Muscle of leg (tissue), 16 donors: ENCODE measurements at places on chromosomes 5 and 9. TPM values are rescaled to one million over a fixed set of nuclear protein-coding genes. Genes with fewer than 3 reads are reported as not detected.
A peak's percentile ranks its signal among the peaks of the same experiment; 100 is the strongest.

GRCh38 chr5:173915310-173916014 lies 27.3 kb downstream of the CPEB4 start:
- peak; percentile 55 for DNase-seq

DNA sequence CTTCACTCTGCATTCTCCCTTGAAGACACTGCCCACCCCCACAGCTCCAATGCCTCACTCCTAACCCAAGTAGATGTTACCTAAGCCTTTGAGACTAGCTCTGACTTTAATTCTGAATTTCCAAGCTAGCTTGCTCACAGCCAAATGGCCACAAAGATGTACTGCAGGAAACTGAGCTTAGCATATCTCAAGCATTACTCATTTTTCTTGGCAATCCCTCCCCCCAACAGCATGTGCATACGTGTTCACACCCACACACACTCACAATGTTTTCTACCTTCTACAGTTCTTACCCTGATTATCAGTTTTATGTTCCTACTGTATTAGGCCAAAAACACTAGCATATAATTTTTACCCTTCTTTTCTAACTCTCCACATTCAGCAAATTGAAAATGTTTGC lies 13.7 kb upstream of the GRIA1 start:
- no peak for DNase-seq

- no peak for DNase-seq
Observed at GRCh38 chr5:1201327-1202025, at the start of gene SLC6A19. SLC6A19 (plus strand) TSS chr5:1201595; CDS start chr5:1201651, 56 bp downstream.

DNA sequence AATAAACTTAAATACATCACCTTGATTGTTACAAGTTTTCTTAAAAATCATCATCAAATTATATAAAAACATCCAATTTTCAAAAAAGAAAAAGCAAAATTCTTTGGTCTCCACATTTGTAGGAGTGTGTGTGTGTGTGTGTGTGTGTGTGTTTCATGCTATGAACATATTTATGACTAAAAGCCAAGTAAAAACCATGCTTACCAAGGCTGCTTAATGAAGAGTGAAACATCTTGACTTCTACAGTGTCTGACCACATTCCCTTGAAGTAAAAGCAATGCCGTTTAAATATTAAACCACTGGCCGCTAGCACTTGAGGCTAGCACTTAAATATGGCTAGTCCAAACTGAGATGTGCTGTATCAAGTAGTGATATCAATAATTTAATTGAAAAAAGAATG lies 549.1 kb upstream of the CCNG1 start:
- no peak for DNase-seq

DNA sequence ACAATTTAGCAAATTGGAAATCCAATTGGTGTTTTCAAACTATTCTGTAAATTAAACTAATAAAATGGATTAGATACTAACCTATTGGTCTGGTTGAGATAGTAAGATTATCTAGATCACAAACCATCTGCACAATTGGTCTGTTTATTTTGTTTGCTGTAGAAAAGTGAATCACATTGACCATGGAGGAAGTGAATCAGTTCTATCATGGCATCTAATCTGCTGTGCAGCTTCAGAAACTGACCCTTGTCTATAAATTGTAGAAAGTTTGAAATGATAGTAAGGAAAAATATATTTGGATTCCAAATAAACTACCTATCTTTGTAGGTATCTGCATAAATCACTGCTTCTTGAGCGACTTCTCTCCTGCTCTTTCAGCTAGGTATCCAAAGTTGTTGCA lies 1865.4 kb downstream of the MAT2B start:
- no peak for DNase-seq

Gene AHRR
- 6.9 TPM for polyA plus RNA-seq

Gene KCNMB1
- 0.49 TPM for polyA plus RNA-seq

Gene PLPP1
- 53.9 TPM for polyA plus RNA-seq

DNA sequence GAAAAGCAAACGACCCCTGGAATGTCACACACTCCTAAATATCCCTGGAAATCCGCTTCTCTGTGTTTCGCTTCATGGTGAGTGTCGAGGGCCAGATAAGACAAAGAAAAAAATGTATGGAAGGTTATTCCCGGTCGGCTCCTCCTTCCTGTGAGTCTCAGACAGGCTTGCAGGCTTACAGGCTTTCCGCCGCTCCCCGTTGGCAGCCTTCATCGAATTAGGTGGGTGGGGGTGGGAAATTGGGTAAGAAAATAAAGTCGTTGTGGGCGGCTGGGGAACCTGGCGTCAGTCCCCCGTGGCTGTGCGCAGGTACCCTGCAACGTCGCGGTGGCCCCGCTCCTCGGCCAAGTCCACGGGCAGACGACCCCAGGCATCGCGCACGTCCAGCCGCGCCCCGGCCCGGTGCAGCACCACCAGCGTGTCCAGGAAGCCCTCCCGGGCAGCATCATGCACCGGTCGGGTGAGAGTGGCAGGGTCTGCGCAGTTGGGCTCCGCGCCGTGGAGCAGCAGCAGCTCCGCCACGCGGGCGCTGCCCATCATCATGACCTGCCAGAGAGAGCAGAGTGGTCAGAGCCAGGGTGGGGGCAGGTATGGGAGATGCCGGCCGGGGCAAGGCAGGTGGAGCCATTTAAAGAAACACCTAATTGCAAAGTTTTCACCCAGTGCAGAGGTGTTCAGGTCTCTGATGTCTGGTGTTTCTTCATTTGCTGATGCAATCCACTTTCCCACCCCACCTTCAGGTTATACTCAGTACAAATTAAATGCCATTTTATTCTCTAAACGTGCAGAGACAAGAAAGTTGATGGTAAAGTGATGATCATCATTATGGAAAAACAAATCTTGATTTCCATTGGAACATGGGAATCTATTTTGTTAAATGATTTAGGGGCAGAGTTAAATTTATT lies 3.2 kb downstream of the CDKN2B start:
- no peak for DNase-seq

DNA sequence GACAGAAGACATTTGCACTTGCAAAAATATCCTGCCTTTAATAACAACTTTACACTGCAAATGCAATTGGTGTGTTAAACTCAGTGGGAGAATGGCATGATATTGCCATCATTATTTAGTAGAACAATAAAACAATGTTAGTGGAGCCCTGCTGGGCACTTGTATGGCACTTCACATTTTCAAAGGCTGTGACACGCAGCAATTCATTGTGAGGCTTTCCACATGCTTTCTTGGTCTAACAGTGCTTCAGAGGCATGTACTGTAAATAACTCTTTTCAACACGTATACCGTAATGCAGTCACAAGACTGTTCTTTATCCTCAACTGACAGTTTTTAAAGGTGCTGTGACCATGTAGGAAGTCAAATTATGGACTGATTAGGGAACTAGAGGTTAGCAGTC lies 155.5 kb upstream of the EPB41L4A start:
- no peak for DNase-seq

GRCh38 chr5:169860585-169860984 lies 119.7 kb downstream of the INSYN2B start:
- no peak for DNase-seq

GRCh38 chr5:52822437-52822836 lies 34.7 kb downstream of the ITGA1 start:
- DNase-seq = peak; percentile 91

DNA sequence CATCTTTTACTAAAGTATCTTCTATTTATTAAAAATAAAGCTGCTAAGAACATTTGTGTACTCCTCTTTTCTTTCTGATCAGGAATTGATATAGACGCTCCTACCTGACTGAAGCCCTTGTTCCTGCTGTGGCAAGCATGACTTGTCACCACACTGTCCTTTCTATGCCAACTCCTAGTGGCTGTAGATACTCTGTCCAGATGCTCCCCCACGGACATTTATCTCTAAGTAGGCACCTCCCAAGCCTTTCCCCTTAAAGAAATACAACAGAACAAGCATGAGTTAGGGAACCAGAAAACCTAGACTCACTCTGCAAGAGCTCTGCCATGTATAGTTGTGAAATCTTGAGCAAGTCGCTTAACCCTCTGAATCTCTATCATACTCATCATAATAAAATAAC lies 53.2 kb downstream of the FAM114A2 start:
- no peak for DNase-seq

Gene MRPL22
- 29.0 TPM for polyA plus RNA-seq

Gene CARD6
- 1.7 TPM for polyA plus RNA-seq

- peak; percentile 70 for DNase-seq
Observed at GRCh38 chr5:125487231-125487630, 740.8 kb upstream of the ZNF608 start.

DNA sequence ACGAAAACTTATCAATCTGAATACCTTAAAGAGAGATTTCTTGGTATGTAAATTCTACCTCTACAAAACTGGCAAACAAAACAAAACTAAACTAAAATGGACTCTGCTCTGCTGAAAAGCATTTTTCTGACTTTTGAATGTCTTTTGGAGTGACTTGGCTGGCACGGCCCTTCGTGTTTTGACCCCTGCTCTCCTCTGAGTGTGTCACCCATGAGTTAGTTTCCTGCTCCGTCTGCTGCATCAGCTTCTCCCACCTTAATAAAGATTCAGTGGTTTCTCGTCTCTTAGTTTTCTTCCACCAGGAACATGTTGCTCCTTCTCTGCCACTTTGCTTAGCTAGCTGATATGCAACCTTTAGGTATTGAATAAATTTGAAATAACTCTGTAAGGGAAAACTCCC lies 1084.0 kb upstream of the CDH18 start:
- DNase-seq = no peak

GRCh38 chr5:145848854-145849253 lies 13.7 kb upstream of the PRELID2 start:
- DNase-seq = no peak

- no peak for DNase-seq
Observed at GRCh38 chr9:133355881-133356357, 368 bp downstream of the SURF1 start.

Gene GCNT4
- 0.08 TPM for polyA plus RNA-seq

- no peak for DNase-seq
Observed at GRCh38 chr5:66931651-66932050, 264.9 kb downstream of the CD180 start.

- peak; percentile 85 for DNase-seq
Observed at GRCh38 chr9:126516936-126517832, 96.5 kb upstream of the LMX1B start.

Gene SLC25A2
- not detected for polyA plus RNA-seq

Gene DMRT3
- 0.48 TPM for polyA plus RNA-seq

- no peak for DNase-seq
Observed at GRCh38 chr9:104767507-104767906, 3.6 kb downstream of the NIPSNAP3B start.

Gene DDX31
- 13.2 TPM for polyA plus RNA-seq

DNA sequence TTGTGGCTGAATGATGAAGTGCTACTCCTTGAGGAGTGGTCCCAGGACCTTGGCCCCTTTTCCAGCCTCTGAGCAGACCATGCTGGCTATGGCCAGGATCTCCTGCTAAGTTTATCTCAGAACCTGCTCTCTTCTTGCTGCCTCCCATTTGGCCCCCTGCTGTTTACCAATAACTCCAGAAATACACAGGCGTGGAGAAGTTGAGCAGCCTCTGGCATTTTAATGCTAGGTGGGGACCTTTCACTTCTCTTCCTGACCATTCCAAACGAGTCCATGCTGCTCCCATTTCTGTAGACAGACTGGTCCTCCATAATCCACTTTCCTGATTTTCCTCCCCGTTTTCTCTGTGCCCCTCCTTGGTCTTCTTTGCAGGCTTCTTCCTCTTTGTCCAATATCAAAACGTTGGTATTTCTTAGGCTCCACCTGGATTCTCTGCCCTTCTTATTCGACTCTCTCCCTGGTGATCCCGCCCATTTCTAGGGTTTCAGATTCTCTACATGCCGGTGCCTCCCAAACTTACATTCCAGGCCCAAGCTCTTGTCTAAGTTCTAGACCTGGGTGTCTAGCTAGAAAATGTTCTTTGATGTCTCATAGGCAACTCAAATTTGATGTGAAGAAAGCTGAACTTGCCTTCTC lies 33.4 kb upstream of the TNFAIP8 start:
- DNase-seq = no peak

GRCh38 chr9:18253950-18254349 lies 220.0 kb upstream of the ADAMTSL1 start:
- DNase-seq = no peak

DNA sequence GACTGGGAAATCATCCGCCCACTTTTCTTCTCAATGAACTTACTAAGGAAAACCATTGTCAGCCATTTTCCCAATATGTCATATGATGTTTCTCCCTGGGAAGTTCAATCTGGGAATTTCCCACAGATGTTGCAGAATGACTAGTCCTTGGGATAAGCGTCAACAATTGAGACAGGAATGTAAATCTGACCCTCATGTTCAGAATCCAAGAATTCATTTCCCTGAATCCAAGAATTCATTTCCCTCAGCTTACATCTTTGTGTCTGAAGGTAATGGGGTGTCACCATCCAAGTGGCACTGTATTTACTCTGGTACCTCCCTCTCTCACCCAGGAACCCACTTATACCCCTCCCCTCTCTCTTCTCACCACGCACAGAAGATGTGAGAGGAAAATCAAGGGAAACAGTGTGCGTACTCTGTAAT lies 7.4 kb downstream of the KLF9 start:
- DNase-seq = peak; percentile 64

DNA sequence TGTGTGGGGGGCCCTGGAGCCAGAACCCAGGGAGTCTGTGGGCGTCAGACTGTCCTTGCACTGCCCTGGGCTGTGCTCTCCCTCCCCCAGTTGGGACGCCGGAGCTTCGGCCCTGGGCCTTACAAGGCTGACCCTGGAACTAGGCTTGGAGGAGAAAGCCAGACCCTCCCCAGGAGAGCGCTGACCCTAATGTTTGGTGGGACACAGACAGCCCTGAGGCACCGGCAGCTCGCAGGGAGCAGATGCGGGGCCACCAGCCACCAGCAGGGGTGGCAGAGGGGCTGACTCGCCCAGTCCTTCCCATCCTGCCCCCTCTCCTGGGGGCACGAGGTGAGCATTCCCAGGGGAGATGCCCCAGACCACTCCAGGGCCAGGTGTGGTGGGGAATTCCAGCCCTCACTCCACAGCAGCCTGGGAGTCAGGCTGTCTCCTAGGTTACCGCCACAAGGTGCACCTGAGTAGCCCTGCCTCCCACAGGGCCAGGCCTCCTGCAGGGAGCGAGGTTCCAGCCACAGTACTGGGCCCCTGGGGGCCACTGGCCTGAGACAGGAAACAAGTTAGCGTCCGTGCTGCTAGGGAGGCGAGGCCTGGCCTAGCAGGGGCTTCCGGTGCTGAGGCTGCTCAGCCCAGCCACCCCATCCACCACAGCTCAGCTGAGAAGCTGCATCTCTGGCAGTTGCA lies 134.6 kb downstream of the OLFM1 start:
- DNase-seq = no peak

Gene ZFP37
- polyA plus RNA-seq = 5.9 TPM

DNA sequence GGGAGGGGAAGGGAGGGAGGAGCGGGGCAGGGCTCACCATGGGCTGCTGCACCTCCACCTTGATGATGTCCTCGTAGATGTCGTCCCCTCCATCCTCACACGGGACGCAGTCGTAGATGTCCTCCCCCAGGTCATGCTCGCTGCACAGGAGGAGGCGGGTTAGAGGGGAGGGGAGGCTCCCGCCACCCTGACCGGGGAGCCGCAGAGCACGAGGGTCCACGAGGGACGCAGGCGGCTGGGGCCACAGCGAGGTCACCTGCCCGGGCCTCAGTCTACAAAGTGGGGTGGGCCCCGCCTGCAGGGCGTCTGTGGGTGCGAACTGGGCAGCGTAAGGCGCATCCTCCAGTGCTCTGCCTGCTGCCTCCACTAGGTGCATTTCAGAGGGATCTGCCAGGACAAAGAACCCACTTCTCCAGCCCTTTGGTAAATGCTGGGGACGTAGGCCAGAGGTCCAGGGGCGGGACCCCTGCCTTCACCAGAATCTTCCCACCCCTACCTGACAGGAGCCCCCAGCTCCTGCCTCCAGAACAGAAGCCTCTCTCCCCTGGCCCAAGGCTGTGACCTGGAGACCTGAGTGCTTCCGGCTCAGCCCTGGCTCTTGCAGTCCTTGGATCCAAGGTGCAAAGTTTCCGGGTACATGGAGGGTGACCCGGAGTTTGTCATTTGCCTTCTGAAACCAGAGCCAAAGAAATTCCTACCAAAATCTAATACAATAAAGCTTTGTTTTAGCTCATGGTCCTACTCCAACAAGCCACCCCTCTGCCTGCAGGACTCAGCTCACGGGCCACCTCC lies 74.1 kb upstream of the SARDH start:
- no peak for DNase-seq
